Activated naive CD4-positive, alpha-beta T cell treated with anti-CD3 and anti-CD28 coated beads, Interleukin-2, amount 50 U/mL, for 72 hours (primary cell): ENCODE measurements at places on chromosomes 2 and 18. TPM values are rescaled to one million over a fixed set of nuclear protein-coding genes. Genes with fewer than 3 reads are reported as not detected.

- peak; percentile 50 for DNase-seq
These were observed 1.7 kb upstream of the MGAT5 start for GRCh38 chr2:134252092-134252750.

The ANKRD30B gene
- total RNA-seq = not detected

The CROCC2 gene
- total RNA-seq = not detected

The SLC8A1 gene
- 0.43 TPM for total RNA-seq

The RBM44 gene
- total RNA-seq = 2.4 TPM

The TTLL4 gene
- 28.2 TPM for total RNA-seq

The SLC35F6 gene
- 5.1 TPM for total RNA-seq

The TBR1 gene
- total RNA-seq = 0.04 TPM

The RNF152 gene
- 0.59 TPM for total RNA-seq

- no peak for DNase-seq
These were observed 76.1 kb downstream of the SCG2 start for GRCh38 chr2:223526106-223526505.

- no peak for DNase-seq
These were observed 88.7 kb downstream of the ARHGEF33 start for GRCh38 chr2:38978296-38978903.

GRCh38 chr2:65583061-65583460, 150.7 kb upstream of the SPRED2 start:
- DNase-seq = no peak

GRCh38 chr2:86225581-86225980, 26.3 kb downstream of the MRPL35 start:
- DNase-seq = peak; percentile 61

The MYO7B gene
- total RNA-seq = 1.9 TPM

- no peak for DNase-seq
These were observed 95.9 kb upstream of the ZBTB14 start for GRCh38 chr18:5391409-5391808.

DNA sequence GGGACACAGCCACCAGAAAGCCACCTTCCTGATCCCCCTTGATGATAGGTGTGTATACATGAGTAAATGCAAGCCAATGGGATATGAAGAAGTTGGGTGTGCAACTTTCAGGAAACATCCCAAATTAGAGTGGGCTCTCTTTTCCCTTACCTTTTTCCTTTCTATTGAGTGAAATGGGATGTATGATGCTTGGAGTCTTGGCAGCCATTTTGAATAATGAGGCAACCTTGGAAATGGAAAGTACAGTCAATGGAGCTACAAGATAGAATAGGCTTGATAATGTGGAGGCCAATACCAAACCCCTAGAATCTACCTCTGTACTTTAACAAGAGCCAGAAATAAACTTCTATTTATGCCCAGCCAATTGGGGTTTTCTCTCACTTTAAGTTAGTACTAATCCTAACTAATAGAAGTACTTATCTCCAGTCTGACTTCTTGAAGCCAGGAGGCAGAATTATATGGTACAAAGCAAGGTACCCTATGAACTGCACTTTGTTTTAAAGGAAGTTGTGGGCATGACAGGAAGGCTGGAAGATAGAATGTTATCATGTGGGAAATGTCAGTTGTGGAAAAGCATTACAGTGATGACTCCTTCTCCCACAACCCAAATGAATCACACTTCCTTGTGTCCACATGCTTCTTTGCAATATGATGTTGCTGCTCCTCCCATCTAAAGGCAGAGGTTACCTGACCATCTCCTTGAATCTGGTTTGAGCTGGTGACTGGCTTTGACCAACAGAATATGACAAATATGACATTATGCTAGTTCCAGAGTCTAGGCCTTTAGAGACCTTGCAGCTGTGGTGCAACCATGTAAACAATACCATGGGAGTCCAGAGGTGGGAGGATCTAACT, 12.9 kb upstream of the NABP1 start:
- no peak for DNase-seq

GRCh38 chr2:18047896-18048657, 169.6 kb downstream of the KCNS3 start:
- no peak for DNase-seq

- no peak for DNase-seq
These were observed 270.6 kb downstream of the SOCS6 start for GRCh38 chr18:70559446-70559845.

The GALNT13 gene
- total RNA-seq = not detected

DNA sequence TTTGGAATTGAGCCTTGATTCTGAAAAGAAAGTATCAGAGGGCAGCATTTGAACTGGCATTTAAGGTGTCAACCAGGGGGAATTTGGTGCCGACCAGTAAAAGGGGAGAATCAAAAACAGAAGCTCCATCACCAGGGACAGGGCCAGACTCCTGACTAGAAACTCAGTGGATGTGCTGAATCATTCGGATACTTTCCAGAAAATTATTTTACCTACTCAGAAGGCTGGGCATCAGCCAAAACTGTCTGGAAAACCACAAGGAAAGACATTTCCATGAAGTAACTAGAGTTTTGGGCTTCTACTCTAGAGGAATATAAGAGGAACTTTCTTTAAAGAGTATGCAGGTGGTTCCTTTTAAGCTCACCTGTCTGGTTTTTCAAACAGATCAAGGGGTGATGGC, 756.6 kb downstream of the RNF144A start:
- no peak for DNase-seq
